Left ventricle myocardium superior (tissue), 1 donor: ENCODE measurements at places on chromosomes 4 and X.

DNA sequence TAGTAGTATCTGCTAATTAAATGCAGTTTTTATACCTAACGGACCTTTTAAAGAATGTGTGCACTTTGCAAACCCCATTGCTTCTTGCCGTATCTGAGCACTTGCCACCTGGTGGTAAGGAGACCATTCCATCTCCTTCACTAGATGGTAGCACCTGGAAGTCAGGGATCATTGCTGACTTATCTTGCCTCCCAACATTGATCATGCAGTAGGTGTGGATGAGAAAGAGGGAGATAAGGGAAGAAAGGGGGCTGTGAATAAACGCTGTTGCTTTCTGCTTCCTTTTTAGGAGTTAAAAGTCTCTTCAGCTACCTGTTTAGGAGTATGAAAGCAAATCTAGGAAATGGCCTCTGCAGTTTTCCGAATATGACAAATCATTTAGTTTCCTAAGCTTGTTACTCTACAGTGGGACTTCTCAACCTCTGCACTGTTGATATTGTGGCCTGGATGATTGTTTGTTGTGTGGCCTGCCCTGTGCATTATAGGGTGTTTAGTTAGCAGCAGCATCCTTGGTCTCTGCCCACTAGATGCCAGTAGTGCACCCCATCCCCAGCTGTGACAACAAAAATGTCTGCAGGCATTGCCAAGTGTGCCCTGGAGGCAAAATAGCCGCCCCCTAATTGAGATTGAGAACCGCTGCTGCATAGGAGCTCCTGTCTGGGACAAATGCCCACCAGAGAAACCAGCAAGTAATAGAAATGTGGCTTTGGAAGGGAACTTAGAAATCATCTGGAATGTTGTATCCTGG lies 38.8 kb downstream of the GAB1 start:
- peak; percentile 41 for DNase-seq

DNA sequence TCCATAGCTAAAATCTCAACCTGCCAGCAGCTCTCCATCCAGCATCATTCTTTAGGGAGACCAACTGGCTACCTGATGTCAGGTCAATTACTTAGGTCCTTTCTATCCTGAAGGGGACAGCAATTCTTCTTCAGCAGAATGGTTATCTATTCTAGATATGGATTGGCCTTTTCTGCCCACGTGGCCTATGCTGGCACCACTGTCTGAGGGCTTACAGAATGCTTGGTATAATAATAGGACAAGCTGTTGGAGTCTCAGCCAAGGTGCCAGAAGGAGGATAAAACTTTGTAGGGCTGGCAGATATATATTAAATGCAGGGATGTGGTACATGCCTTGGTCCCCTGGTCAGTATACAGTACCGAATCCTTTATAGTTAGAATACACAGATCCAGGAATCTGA lies 89.8 kb upstream of the C1GALT1C1 start:
- DNase-seq: no peak

GRCh38 chrX:590693-591404 lies 39.7 kb upstream of the SHOX start:
- DNase-seq: no peak

- DNase-seq: no peak
Measured at GRCh38 chr4:145609481-145610427, 9.4 kb upstream of the MMAA start.

GRCh38 chr4:174929346-174929745 lies 11.2 kb downstream of the ADAM29 start:
- no peak for DNase-seq

GRCh38 chr4:173357939-173358338 lies 12.8 kb upstream of the SAP30 start:
- DNase-seq: no peak

DNA sequence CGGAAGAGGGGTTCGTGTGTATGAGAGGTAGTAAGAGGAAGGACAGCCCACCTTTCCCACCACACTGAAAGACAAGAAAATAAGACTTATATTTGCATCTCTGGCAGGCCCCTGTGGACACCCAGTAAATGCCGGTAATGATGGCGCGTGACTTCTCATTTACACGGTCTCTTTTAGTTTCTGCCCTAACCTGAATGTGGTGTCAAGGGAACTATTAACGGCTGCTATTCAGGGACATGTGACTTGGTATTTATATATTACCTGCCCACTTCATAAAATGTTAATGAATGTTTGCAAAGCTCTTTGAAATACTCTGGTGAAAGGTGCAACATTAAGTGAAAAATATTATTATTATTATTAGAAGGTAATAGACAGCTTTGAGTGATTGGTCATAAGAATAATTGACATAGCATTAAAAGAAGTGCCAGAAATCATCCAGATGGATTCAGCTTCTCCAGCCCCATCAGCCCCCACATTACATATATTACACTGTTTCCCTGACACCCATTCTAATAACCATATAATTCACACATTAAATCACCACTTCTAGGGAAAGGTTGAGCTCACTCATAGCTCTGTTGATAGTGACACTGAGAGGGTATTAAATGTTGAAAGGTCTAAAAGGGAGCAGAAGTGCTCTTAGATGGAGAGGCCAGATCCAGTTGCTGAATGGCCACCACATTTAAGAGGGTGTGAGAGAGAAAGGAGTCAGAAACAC lies 83.0 kb upstream of the BEND4 start:
- no peak for DNase-seq
